EH (cell line): ENCODE measurements at places on chromosomes 6 and 20.

DNA sequence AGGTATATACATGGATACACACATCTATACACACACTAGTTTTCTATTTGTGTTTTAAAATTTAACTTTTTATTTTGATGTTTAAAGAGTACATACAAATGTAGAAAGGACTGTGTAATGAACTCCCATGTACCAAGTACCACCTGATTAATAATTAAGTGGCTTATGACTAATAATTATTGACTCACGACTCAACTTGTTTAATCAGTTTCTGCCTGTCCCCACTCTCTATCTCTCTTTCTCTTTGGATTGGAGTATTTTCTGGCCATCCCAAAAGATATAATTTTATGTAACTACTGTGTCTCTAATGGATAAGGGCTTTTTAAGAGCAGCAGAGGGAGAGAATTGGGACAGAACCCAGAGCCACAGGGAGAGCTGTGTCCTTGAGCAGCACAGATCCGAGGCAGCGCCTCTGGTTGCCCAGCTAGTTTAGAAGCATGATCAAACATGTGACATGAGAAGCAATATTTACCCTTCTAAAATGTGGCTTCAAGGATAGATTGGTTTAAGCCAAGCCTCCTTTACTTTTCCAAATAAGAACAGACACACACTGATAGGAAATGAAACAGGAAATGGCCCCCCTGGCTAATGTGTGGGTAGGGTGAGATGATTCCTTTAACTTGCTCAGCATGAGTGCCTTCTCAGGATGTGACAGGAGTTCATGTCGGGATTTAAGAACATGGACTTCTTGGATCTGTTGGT lies 81.0 kb downstream of the ERMARD start:
- peak; percentile 4 for DNase-seq

GRCh38 chr6:145784683-145785082 lies 29.9 kb downstream of the FBXO30 start:
- no peak for DNase-seq

DNA sequence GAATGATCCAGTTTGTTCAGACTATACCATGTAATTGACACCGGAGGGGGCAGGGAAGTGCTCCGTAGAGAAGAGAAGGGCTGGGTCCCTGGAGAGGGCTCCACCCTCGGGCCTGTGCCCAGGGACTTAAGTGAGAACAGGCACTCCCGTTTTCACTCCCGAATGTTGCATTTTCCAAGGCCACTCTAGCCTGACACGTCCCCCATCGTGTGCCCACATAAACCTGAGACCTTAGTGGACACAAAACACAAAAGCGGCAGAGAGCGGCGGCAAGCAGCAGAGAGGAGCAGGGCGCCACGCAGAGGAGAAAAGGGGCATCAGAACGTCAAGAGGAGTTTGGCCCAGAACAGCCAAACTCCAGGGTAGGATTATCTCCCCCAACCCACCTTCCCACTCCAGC lies 1405.1 kb downstream of the GRIK2 start:
- no peak for DNase-seq

- DNase-seq, result peak; percentile 40
Measured at GRCh38 chr20:63106108-63106764, 99.5 kb upstream of the BHLHE23 start.

DNA sequence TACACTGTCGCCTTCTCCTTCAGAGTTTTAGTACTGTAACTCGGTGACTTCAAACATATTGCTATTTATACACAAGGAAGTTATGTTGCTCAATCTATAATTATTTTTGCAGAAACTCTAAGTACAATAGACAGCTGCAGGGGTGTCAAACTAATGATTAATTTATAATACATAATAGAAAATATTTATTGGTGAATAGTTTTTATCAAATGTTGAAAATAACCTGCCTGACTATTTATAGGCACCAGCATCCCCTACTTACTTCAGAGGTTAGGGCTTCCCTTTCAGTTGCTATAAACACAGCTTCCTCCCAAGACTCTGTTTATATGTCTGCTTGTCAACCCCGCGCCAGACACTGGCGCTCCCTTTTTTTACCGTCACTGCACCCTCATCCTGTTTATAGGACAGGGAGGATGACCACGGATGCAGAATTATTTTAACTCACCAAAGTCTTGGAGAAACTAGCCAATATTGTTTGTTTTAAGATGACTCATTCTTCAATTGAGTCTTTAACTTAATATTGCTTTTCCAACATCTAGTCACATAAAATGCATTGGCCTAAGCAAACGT lies 225.0 kb downstream of the ALDH8A1 start:
- DNase-seq, result peak; percentile 82

GRCh38 chr6:37705239-37706051 lies 7.8 kb upstream of the MDGA1 start:
- DNase-seq, result peak; percentile 82

GRCh38 chr20:3433744-3434143 lies 26.3 kb upstream of the DNAAF9 start:
- no peak for DNase-seq

GRCh38 chr6:115717472-115717871 lies 343.2 kb downstream of the FRK start:
- no peak for DNase-seq

GRCh38 chr6:22043284-22043962 lies 253.4 kb downstream of the PRL start:
- peak; percentile 17 for DNase-seq

DNA sequence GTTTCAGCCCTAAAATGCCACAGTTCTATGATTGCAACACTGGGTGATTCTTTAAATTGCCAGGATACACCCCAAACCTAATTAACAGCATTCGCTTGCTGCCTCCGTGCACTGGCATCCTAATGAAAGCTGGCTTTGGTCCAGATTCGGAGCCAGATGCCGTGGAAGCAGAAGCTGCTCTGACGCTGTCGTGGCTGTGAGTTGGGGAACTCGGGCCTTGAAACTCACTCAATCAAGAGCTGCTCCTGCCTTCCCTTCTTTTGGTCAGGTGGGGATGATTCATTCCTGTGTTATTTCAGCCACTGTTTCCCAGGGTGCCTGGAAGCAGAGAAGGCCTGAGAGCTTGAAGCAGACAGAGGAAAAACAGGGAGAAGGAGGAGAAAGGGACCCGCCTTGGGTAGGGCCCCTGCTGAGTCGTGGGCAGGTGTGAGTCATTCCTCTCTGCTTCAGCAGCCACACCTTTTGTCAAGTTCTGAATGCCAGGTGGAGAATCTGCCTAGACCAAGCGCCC lies 36.2 kb upstream of the DSP start:
- peak; percentile 75 for DNase-seq
